Sigmoid colon (tissue), 7 donors: ENCODE measurements at places on chromosomes 7 and 10. TPM values are rescaled to one million over a fixed set of nuclear protein-coding genes. Genes with fewer than 3 reads are reported as not detected.

DNA sequence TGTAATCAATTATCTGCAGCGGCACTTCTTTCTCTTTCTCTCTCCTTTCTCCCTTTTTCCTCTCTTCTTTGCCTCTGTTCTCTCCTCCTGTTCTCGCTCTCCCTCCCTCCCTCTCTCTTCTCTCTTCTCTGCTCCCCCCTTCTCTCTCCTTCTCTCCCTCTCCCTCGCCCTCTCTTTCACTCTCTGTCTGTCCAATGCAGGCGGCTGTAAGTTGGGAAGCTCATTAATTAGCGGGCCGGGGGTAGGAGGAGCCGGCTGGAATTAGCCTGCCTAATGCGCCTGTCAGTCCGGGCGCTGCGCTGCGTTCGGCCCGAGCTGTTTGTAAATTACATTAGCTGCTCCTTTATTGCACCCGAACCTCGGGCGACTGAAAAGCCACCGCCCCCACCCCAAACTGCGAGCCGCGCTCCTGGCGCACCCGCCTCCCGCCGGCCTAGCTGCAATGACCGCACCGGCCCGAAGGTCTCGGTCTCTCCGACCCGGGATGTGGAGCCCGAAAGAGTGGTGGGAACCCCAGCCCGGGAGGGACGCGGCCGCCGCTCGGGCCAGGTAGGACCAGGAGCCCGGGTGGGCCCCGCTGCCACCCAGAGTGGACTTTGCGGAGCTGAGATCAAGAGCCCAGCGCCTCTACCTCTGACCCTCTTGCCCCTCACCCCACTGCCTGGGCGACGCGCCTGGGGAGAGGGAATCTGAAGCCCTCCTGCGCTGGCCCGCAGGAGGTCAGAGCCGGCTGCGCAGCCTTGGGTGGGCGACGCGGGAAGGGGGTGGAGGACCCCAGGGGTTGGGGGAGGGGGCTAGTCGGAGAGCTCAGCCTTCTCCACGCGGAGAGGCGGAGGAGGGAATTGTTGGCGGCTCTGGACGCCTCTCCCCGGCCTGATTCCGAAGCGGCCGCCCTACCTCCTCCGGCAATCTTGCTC, at the start of gene LBX1:
LBX1 (minus strand) TSS at position 198 of the 917 bp plus-strand sequence. CDS start 648 bp downstream, outside the sequence.
- no peak for DNase-seq

- no peak for DNase-seq
These were observed 213.9 kb downstream of the DYNC1I1 start for GRCh38 chr7:95986178-95986764.

DNA sequence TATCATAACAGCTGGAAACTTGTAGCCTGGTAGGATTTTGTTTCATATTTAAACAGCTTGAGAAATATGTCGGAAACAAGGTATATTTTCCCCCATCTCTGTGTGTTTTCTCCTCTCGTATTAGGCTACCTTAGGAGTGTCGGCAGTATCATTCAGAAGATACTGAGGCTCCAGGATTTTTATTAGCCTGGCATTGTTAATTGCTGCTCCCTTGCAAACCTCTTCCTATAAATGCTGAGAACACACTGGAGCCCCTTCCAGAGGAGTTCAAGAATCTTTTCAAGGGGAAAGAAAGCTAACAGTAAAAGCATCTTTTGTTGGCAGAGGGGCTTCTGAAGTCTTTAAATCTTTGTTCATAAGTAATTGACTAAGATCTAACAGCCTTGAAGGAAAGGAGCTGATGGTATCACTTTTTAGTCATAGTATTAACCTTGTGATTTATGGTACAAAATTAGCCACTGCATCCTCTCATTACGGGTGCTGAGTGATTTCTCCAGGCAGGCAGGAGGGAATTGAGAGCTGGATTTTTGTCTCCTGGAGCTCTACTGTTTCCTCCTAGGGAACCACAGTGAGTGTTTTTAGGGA, 998.7 kb downstream of the LRMDA start:
- no peak for DNase-seq

DNA sequence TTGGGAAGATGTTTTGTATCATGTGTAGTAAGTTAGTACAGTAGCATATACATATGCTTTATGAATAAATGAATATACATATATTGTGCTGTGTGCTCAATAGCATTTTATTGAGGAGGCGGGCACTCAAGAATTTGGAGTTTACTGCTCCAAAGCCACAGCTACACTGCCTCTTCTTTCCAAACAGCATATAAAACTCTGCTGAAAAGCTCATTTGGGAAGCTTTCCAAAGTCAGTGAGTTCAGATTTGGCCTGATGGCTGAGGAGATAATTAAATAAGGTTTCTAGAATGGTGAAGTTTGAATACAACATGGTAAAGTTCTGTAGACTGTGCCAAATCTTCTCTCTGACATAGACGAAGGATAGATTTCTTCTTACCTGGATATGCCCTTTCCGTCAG, 29.8 kb downstream of the CDK1 start:
- no peak for DNase-seq

Gene TAS2R3
- polyA plus RNA-seq, result 0.71 TPM
